T-helper 9 cell (primary cell): ENCODE measurements at places on chromosomes 13 and 19.

DNA sequence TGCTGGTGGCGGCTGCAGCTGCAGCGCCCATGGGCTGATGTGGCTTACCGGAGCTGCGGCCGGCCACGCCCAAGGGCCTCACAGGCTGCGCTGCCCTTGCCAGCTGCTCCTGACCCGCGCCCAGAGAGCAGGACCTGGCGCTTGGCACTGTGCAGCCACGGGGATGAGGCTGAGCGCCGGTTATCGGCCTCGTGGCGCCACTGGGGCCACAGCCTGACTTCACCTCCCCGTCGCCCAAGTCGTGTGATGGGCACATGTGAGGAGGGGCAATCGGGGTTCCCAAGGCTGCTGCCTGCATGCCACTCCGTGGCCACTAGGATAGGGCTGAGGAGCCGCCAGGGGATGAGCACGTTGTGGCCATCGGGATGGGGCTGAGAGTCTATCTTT lies 77.2 kb upstream of the PABPC3 start:
- no peak for DNase-seq

DNA sequence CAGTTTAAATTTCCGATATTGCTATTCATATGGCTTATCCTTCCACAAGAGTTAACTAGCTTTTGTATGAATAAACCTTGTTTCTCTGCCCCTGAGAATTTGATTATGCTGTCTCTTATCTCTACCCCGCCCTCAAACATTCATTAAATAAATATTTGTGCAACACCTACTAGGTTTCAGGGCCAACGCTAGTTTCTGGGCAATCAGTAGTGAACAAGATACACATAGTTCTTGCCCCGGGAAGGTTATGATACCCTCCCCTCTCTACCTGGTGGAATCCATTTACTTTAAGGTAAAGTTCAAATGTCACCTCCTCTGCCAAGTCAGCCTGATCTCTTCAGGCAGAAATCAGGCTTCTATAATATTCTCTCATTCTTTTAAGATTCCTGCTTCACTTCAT lies 16.6 kb upstream of the USP12 start:
- DNase-seq = no peak

GRCh38 chr19:9128171-9128570 lies 1.4 kb upstream of the OR7G3 start:
- DNase-seq = no peak

GRCh38 chr13:37997641-37998040 lies 128.1 kb upstream of the TRPC4 start:
- DNase-seq = no peak

DNA sequence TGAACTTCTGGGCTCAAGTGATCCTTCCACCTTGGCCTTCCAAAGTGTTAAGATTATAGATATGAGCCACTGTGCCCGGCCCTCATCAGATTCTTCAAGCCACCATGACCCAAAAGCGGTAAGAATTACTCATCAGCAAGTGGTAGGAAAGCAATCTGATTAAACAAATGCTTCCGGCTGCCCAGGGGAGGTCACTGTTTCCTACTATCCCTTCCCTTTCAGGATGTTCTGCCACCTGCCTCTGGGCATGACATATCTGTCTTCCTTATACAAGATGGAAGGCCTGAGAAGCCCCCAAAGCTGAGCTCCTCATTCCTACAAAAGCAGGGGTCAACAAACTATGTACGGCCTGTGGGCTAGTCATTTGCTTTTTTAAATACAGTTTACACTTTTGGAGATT lies 7.0 kb downstream of the ABHD8 start:
- no peak for DNase-seq

GRCh38 chr13:49560270-49561061 lies 24.9 kb downstream of the RCBTB1 start:
- DNase-seq = no peak

DNA sequence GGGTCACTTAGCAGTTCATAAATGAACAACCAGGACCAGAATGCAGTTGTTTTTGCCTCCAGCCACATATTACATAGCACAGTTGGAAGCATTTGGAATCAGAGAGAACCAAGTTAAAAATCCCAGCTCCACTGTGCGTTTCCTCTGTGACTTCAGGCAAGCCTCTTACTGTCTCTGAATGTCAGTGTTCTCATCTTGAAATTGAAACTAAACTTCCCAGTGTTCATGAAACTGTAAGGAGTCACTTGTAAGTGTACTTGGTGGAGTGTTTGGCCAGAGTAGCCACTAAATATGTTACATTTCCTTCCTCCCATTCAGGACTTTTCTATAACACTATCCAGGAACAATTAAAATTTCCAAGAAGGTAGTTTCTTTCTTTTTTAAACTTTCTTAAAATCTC lies 276.8 kb downstream of the KCNRG start:
- no peak for DNase-seq

GRCh38 chr13:39232401-39232980 lies 194.2 kb downstream of the NHLRC3 start:
- no peak for DNase-seq

DNA sequence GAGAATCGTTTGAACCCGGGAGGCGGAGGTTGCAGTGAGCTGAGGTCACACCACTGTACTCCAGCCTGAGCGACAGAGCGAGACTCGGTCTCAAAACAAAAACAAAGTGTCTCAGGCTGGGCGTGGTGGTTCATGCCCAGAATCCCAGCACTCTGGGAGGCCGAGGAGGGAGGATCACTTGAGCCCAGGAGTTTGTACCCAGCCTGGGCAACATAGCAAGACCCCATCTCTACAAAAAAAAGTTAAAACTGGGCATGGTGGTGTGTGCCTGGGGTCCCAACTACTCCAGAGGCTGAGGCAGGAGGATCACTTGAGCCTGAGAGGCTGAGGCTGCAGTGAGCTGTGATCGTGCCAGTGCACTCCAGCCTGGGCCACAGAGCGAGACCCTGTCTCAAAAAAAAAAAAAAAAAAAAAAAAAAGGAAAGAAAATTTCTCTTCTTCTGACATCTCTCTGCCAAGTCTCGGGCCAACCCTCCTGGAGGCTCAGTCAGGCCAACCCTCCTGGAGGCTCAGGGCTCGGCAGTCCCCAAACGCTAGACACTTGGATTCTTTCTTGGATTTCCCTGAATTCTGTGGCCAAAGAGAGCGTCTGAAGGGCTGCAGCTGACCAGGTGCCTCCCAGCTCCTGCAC lies 26.3 kb downstream of the ARID3A start:
- DNase-seq = no peak

DNA sequence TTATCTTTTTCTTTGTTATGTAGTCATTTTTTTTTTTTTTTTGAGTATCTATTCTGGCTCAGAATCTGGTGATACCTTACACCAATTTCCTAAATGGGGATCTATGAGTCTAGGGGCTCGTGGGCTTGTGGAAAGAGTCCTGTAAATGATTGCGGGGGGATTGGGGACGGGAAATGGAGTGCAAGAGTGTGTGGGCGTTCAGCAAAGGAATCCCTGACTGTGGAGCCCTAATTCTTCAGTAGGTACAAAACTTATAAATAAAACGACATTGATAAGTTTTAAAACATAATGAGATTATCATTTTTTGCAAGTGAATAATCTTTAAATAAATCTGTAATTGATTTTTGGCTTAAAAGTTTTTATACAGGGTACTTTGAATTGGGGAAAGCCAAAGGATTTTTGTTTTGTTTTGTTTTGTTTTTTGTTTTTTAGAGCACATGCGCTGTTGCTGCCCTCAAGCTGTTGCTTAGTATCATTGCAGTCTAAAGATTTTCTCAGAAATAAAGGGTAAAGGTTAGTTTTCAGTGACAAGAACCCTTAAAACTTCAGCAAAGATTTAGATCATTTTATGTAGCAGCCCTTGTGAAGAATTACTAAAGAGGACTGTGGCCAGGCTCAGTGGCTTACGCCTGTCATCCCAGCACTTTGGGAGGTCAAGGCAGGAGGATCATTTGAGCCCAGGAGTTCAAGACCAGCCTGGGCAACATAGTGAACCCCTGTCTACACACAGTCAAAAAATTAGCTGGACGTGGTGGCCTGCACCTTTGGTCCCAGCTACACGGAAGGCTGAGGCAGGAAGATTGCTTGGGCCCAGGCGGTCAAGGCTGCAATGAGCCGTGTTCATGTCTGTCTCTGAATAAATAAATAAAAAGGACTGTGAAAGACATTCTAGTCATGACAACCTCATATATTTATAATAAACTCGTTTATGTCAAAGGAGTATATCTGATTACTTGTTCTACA lies 1.7 kb downstream of the ERCC5 start:
- DNase-seq = no peak

GRCh38 chr13:97339019-97339987 lies 94.7 kb upstream of the RAP2A start:
- DNase-seq = no peak

- DNase-seq = peak; percentile 91
Observed at GRCh38 chr19:14472202-14472938, 2.8 kb downstream of the PTGER1 start.

DNA sequence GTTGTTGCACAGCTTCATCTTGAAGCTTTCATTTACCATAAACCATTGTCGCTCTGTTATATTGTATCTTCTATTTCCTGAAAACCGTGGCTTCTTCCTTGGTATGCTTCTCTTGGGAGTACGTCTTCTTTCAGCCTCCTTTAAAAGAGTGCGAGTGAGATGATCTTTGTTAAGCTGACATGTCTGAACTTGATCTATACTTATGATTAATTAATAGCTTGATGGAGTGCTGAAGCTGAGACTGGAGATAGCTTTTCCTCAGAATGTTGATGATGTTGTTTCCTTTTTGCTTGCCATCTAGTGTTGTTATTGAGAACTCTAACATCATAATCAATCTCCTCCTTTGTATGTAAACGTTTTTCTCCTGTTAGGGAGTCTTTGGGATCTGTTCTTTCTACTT lies 529.3 kb upstream of the SPRY2 start:
- no peak for DNase-seq

DNA sequence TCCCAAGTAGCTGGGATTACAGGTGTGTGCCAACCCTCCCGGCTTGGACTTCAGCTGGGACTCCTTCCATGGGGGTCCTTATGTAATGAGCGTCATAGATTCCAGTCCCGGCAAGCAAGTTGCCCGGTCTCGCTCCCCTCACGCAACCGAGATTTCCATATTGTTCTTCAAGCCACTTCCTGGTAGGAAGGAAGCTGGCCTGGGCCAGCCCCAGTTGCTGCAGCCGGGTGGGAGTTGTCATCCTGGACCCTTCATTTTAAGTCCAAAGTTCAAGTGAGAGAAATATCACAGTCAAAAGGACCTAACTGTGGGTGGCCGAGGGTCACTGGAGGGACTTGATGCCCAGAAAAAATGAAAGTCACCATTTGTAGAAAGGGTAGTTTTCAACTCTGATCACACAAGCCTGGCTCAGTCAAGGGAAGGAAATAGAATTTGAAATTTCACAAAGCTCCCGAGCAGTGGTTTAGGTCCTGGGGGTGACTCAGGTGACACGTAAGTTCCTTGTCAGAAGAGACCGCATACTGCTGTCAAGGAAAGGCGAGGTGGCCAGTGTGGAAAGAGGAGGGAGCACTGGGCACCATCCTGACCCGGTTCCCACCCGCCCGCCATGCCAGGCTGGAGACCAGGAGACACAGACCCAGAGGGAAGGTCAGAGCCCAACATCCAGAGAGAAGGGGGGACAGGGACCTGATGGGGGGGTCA lies 5.3 kb downstream of the FGF21 start:
- DNase-seq = no peak

GRCh38 chr13:100363285-100363711 lies 225.3 kb downstream of the GGACT start:
- no peak for DNase-seq

DNA sequence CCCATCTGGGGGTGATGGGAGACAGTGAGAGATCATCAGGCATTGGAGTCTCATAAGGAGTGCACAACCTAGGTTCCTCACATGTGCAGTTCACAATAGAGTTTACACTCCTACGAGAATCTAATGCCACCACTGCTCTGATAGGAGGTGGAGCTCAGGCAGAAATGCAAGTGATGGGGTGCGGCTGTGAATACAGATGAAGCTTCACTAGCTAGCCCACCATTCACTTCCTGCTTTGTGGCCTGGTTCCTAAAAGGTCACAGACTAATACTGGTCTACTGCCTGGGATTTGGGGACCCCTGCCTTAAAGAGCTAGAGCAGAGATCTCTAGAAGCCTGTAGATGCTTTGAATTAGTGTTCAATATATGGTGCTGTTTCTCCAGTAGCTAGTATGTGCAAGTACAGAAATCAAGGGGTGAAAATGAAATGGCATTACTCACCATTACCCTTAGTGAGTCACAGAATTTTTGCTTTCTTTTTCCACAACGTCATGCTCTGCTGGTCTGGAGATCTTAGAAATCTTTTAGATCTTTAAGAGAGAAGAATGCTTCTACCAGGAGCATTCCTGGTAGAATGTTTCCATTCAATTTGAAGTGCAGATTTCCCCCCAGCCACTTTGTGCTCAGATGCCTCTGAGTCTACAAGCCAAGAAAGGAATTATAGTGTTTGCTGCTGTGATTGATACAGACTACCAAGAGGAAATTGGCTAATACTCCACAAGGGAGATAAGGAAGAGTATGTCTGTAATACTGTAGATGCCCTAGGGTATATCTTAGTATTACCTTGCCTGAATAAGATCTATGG lies 2301.2 kb downstream of the PCDH9 start:
- no peak for DNase-seq

DNA sequence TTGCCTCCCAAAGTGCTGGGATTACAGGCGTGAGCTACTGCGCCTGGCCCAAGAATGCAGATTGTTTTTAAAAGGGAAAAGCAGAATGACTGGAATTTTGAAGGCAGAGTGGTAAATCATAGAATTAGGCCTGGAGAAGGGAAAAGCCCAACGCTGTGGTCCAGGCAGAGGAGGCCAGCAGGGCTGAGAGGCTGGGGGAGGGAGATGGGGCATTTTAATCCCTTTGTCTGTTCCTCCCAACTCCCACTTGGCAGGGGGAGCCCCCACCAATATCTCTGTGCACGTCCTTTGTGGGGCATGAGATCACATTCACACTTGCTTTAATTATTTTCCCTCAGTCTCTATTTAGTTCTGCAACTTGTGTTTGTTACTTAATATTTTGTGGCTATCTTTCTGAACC lies 54.4 kb upstream of the RANBP3 start:
- no peak for DNase-seq
